Sigmoid colon (tissue), 7 donors: ENCODE measurements at places on chromosomes 2 and 18. TPM values are rescaled to one million over a fixed set of nuclear protein-coding genes. Genes with fewer than 3 reads are reported as not detected.
A peak's percentile ranks its signal among the peaks of the same experiment; 100 is the strongest.

GRCh38 chr2:20758997-20759396 lies 63.9 kb downstream of the LDAH start:
- no peak for DNase-seq

GRCh38 chr2:6823111-6823510 lies 42.6 kb downstream of the CMPK2 start:
- DNase-seq, result no peak

The LCT gene
- under 0.01 TPM for total RNA-seq

DNA sequence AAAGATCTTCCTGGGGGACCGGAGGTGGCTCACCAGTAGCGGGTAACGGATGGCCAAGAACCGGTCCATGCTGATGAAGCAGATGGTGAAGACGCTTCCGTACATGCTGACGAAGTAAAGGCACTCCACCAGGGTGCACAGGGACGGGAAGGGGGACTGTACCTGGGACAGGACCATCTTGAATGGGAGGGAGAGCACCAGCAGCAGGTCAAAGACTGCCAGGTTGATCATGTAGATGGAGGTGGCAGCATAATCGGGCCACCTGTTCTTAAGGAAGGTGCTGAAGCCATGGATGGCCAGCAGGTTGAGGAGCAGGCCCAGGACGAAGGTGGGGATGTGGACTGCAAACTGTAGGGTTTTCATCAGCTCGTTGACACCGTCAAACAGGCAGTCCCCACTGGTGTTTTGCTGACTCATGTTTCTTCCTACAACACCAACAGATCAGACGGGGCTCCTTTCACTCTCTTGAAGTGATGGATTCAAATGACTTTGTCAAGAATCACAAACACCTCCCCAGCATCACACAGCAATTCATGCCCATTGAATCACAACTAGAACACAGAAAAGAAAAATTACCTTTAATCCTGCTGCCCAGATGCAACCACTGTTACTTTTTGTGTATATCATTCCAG lies 14.4 kb downstream of the GPR55 start:
- peak; percentile 42 for DNase-seq

The ATP5F1A gene
- 338 TPM for total RNA-seq

GRCh38 chr2:96687266-96687665 lies 44.7 kb downstream of the FER1L5 start:
- peak; percentile 55 for DNase-seq

DNA sequence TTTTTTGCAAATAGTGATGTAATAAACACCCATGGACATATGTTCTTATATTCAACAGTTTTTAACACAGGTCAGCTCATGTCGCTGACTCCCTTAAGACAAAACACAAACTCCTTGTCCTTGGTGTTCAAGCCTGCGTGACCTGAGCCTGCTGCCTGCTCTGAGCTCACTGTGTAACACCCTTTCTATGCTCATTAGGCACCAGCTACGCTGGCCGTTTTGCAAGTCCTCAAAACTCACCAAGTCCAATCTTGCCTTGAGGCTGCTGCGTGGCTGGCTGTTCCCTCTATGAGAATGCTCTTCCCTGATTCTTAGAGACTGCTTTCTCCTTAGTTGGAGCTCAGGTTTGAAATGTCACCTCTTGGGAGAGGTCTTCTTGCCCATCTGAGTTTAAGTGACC lies 100.5 kb upstream of the GLI2 start:
- DNase-seq, result no peak

GRCh38 chr2:47644351-47644750 lies 138.6 kb upstream of the MSH6 start:
- DNase-seq, result no peak

GRCh38 chr2:85741833-85742455 lies 11.8 kb upstream of the ATOH8 start:
- peak; percentile 90 for DNase-seq

- no peak for DNase-seq
Observed at GRCh38 chr18:58144671-58145285, 100.8 kb downstream of the NEDD4L start.

The GCKR gene
- total RNA-seq, result not detected

- no peak for DNase-seq
Observed at GRCh38 chr2:236956641-236957040, 129.0 kb upstream of the COPS8 start.

GRCh38 chr18:24499814-24500213 lies 39.4 kb downstream of the HRH4 start:
- no peak for DNase-seq

DNA sequence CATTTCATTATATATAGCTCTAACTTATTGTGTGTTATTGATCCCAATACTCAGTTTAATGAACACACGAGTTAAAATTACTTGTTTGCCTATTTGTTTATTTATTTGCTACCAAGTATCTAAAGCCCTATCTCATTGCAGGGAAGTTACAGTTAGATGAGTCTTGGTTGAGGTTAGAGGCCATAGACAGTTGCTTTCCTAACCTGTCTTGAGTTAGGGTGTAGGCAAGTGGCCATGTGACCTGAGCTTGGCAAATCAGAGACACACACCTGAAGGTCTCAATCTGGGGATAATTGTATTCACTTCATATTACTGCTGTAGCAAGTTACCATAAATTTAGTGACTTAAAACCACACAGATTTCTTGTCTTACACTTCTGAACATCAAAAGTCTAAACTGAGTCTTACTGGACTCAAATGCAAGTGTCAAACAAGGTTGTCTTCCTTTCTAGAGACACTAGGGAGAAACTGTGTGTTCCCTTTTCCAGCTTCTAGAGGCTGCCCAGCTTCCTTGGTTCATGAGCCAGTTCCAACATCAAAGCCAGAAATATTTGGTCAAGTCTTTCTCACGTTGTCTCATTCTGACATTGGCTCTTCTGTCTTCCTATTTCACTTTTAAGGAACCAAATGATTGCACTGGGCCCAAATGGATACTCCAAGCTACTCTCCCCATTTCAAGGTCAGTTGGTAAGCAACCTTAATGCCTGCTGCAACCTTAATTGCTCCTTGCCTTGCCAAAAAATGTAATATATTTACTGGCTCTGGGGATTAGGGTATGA lies 39.7 kb downstream of the COL3A1 start:
- no peak for DNase-seq

GRCh38 chr2:151781642-151782041 lies 46.6 kb downstream of the ARL5A start:
- no peak for DNase-seq

DNA sequence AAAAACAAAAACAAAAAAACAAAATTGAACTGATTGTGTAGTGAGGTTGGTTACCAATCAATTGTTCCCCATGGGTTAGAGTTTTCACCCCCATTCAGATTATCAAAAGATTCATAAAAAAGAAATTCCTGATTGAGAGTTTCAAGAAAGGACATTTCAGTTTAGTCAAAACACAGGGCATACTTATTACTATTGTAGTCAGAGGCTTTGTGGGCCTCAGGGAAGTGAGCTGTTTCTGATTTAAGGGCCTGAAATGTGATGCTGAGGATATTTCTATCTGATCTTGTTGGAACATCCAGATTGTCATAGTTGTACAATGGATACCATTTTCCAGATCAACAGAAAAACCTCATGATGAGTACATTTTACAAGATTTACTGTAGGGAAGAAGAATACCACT lies 368.1 kb upstream of the NETO1 start:
- no peak for DNase-seq

GRCh38 chr18:5979176-5979888 lies 84.0 kb upstream of the TMEM200C start:
- DNase-seq, result no peak

The EIF2AK3 gene
- 11.4 TPM for total RNA-seq

- DNase-seq, result no peak
Observed at GRCh38 chr18:49076654-49077166, 125.9 kb upstream of the SMAD7 start.

The THSD7B gene
- 0.27 TPM for total RNA-seq

DNA sequence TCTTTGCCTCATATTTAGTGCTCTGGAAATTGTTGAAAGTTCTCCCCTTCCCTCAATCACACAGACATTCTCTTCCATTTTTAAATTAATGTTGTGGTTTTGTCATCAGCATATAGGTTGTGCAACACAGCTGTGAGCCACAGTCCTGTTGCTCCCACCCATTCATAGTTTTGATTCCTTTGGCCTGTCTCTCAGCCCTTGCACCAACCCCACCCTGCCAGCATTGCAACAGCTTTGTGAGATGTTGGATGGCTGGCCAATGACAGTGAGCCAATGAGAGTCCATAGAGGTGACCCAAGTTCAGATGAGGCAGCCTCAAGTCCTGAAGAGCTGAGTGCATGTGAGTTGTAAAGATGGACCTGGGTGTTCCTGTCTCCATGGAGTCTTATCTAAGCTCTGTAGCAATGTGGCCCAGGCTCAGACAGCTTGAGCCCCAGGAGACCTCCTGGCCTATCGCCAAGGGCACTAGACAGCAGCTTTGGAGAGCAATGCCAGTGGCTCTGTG lies 775.5 kb downstream of the RNF144A start:
- DNase-seq, result peak; percentile 71

The IL1RL1 gene
- 8.0 TPM for total RNA-seq

The GALNT3 gene
- total RNA-seq, result 0.83 TPM

The C2orf81 gene
- total RNA-seq, result not detected

DNA sequence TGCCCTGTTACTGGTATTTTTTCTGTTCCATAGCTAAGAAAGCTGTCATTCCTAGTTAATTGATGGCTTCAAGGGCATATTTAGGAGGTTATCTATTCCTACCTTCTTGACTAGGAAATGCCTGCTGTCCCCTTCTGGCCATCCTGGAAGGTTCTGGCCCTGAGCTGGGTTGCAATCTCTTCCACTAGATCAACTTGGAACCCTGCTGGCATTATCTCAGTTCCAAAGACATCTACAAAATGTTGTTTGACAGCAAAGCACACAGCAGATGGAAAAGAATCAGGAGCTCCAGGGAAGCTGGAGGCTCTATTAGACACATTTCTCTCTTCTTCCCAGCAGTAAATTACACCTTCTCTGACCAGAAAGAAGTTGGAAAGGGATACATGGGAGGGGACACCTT lies 192.1 kb downstream of the ARHGAP28 start:
- no peak for DNase-seq

- DNase-seq, result no peak
Observed at GRCh38 chr2:168192839-168193616, 54.4 kb downstream of the STK39 start.

DNA sequence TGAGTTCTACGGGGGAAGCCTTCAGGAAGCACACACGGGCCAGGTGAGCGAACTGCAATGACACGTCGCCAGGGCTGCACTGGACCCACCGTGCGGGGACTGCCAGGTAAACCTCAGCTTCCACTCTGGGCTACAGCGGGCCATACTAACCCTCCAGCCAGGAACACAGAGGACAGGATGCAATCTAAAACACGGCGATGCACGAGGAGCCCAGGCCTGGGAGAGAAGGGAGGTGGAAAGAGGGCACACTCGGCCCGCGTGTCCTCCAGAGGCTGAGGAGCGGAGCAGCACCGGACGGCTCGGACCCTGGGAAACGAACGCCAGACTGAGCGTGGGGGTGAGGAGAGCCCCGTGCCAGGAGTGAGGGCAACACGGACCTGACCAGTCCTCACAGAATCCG lies 69.3 kb downstream of the HDAC4 start:
- no peak for DNase-seq

The CHRND gene
- not detected for total RNA-seq

The RAB11FIP5 gene
- total RNA-seq, result 13.9 TPM

- peak; percentile 92 for DNase-seq
Observed at GRCh38 chr2:230847883-230848388, 16.8 kb upstream of the ITM2C start.

The SUCLG1 gene
- 96.1 TPM for total RNA-seq

DNA sequence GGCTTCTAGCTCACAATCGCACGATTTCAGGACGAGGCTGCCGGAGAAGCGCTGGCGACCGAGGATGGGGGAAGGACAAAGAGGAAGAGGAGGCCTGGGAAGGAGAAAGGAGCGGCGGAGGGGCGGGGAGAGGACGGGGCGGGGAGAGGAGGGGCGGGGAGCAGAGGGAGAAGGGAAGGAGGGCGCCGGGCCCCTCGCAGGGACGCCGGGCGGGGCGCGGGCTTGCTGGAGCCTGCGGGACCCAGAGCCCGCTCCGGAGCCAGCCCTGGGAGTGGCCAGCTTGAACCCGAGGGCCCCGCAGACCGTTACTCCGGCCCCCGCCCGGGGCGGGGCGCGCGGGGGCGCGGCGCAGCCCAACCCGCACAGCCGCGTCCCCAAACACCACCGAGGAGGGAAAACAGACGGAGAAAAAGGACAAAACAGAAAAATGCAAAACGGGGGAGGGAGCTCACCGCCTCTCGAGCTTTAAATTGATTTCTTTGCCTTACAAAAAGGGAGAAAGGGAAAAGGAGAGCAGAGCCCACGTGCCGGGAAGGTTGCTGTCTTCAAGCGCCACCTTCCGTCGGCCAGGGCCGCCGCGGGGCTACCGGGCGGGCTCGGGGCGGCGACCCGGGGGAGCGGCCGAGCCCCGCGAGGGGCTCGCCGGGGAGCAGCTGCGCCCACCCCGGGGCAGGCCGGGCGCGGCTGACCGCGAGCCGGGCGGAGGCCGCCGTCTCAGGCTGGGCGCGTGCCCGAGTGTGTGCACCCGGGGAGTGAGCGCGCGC lies 781 bp upstream of the SOX11 start:
- no peak for DNase-seq

DNA sequence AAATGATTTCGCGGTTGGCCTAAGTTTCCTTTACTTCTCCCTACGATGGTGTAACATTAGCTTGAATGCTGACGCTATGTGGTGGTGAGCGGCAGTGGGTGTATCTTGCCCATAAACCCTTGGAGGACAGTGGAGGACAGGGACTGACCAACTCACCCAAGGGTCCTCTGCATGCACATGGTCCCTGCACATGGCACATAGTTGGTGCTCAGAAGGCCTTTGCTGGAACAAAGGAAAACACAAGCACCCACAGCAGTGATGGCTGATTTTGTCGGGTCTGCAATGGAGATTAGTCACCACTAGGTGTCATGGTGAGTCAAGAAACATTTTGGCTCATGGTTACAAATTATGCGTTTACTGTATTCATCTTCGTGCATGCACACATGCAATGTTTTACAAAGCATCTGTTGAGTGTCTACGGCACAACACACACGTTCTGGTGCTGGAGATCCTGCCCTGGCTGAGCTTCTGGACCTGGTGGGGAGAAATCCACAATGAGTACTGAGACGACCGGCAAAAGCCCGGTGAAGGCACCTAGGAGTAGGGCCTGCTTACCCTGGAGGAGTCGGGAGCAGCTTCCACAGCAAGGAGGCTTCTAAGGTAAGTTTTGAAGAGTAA lies 44.0 kb downstream of the PDCL3 start:
- DNase-seq, result no peak

- no peak for DNase-seq
Observed at GRCh38 chr18:63897072-63897471, 9.6 kb downstream of the SERPINB2 start.

The SP3 gene
- total RNA-seq, result 104 TPM

GRCh38 chr18:58599106-58599505 lies 29.8 kb downstream of the ALPK2 start:
- DNase-seq, result no peak

DNA sequence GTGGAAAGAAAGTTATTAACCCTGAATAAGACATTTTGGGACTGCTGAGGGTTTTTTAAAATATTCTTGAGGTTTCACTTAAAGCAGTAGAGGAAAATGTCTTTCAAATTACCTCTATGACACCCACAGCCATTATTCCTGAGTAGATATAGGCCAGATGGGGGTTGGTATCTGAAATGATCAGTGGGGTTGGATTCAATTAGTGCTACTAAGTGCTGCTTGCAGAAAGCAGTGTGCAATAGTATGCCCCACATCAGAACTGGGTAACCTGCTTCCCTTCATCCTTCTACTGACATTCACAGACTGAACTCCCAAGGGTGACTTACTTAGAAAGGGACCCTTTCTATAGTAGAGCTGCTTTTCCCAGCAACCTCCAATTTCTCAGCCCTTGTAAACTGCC lies 7.3 kb upstream of the ETAA1 start:
- no peak for DNase-seq
